ENCODE measurements at places on chromosomes 12 and 14. TPM values are rescaled to one million over a fixed set of nuclear protein-coding genes. Genes with fewer than 3 reads are reported as not detected.

DNA sequence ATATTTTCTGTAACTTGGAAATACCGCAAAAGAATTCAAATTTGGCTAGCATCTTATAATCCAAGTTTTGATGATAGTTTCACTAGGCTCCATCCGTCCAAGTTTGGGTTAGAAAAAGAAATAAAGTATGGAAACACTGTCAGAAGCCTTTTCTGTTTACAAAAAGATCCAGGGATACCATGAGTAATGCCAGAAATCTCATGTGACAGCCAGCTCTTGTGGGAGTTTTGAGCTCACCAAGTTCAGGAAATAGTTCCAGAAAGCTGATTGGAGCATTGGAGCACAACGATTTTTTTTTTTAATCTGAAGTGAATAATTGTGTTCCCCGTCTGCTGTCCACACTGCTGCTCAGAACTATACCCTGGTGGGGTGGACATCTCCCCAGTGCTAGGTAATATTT lies 229.7 kb upstream of the NPAS3 start:
- peak overlapping the region; percentile 59 for H3K27ac ChIP-seq
- H3K4me3 ChIP-seq = no peak overlapping the region
- peaks cover 38% of the 10 kb centered on the region for H3K4me1 ChIP-seq
- no peaks in the 10 kb centered on the region for H3K27me3 ChIP-seq

GRCh38 chr12:55726971-55727370 lies 1.8 kb downstream of the CD63 start:
- H3K27me3 ChIP-seq = no peaks in the 10 kb centered on the region
- no peak for DNase-seq
- H3K36me3 ChIP-seq = peaks cover 45% of the 10 kb centered on the region
- H3K4me3 ChIP-seq = peak overlapping the region; percentile 91

DNA sequence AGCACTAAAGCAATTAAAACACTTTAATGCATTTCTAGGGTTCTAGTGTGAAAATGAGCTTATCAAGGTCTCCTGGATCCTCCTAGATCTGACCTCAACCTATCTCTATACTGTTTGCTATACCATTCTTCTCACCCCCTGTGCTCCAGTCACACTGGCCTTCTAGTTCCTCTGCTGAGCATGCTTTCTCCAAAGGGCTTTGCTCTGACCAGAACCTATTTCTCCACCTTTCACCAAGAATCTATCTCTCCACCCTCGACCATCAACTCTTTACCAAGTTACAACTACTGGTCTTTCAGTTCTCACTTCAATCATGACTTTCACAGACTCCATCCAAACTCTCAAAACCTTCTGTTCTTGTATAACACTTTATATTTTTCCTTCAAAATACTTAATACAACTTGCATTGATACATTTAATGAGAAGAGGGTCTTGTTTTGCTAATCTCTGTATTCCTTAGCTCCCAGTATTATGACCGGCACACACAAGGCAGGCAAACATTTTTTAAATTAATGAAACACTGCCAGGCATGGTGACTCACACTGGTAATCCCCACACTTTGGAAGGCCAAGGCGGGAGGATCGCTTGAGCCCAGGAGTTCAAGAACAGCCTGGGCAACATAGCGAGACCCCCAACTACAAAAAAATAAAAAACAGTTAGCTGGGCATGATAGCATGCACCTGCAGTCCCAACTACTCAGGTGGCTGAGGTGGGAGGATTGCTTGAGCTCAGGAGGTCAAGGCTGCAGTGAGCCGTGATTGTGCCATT lies 22.8 kb downstream of the PPP1R12A start:
- H3K27ac ChIP-seq = no peak overlapping the region
- no peak for DNase-seq
- H3K27me3 ChIP-seq = no peaks in the 10 kb centered on the region
- no peaks in the 10 kb centered on the region for H3K36me3 ChIP-seq
- peaks cover 76% of the 10 kb centered on the region for H3K4me1 ChIP-seq

- H3K36me3 ChIP-seq = no peaks in the 10 kb centered on the region
- peaks cover 21% of the 10 kb centered on the region for H3K27me3 ChIP-seq
- H3K4me3 ChIP-seq = no peak overlapping the region
- H3K27ac ChIP-seq = no peak overlapping the region
- H3K4me1 ChIP-seq = peaks cover 17% of the 10 kb centered on the region
Measured at GRCh38 chr12:115511986-115512711, 765.3 kb downstream of the MED13L start.

Gene SLC7A7
- total RNA-seq = 4.6 TPM

GRCh38 chr12:132640936-132641335 lies 22.4 kb downstream of the P2RX2 start:
- H3K36me3 ChIP-seq = peaks cover 66% of the 10 kb centered on the region
- H3K4me1 ChIP-seq = no peaks in the 10 kb centered on the region
- no peak overlapping the region for H3K4me3 ChIP-seq
- no peak overlapping the region for H3K27ac ChIP-seq
- no peaks in the 10 kb centered on the region for H3K27me3 ChIP-seq

DNA sequence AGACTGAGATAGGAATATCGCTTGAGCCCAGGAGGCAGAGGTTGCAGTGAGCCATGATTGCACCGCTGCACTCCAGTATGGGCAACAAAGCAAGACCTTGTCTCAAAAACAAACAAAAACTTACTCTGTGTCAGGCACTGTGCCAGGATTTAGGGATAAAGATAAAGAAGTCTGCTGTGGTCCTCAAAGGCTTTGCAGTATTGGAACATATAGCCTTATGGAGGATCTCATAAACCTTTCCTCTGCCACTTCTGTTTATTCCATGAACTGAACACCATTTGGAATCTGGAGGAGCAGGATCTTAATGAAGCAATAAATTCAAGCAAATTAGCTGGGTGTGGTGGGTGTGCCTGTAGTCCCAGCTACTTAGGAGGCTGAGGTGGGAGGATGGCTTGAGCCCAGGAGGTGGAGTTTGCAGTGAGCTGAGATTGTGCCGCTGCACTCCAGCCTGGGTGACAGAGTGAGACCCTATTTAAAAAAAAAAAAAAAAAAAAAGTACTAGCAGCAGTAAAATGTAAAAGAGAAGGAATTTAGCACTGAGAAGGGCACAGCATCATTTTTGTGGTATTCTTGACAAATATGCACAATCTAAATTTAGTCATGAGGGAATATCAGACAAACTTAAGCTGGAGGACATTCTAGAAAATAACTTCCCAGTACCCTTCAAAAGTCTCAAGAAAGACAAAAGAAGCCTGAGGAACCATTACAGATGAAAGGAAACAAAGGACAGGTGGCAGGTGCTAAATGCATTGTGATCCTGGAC lies 27.1 kb downstream of the BMAL2 start:
- no peaks in the 10 kb centered on the region for H3K27me3 ChIP-seq
- no peak for DNase-seq
- no peak overlapping the region for H3K27ac ChIP-seq
- H3K4me1 ChIP-seq = no peaks in the 10 kb centered on the region
- H3K36me3 ChIP-seq = no peaks in the 10 kb centered on the region

DNA sequence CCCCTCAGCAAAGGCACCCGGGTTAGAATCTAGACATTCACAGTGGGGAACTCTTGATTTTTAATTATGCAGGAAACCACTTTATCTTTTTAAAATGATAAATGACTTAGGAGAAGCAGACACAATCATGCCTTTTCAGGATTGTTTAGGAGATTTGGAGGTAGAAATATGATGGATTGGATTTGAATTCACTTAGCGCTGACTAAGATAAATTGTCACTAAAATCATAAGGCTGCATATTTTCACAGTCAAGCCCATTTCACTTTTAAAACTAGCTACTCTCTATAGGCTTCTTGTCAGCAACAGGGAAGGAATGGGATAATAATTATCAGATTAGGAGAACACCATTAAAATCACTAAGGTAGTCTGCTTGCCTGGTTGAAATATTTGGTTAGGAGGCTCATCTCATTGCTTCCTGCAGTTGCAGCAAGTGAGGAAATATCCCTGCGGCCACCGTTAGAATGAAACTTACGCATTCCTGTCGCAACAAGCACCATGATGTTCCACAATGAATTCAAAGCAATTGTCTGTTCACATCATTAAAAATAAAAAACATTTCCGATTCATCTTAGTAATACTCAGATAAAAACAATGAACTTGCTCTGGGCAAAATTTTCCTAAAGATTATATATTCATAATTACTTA lies 31.9 kb downstream of the DACT1 start:
- no peak overlapping the region for H3K27ac ChIP-seq
- no peaks in the 10 kb centered on the region for H3K27me3 ChIP-seq
- no peaks in the 10 kb centered on the region for H3K36me3 ChIP-seq
- peaks cover 10% of the 10 kb centered on the region for H3K4me1 ChIP-seq
- no peak overlapping the region for H3K4me3 ChIP-seq

- H3K27me3 ChIP-seq = no peaks in the 10 kb centered on the region
- no peaks in the 10 kb centered on the region for H3K4me1 ChIP-seq
- no peak overlapping the region for H3K4me3 ChIP-seq
- no peak overlapping the region for H3K27ac ChIP-seq
- DNase-seq = no peak
Measured at GRCh38 chr14:59986556-59987059, 66.7 kb downstream of the LRRC9 start.

DNA sequence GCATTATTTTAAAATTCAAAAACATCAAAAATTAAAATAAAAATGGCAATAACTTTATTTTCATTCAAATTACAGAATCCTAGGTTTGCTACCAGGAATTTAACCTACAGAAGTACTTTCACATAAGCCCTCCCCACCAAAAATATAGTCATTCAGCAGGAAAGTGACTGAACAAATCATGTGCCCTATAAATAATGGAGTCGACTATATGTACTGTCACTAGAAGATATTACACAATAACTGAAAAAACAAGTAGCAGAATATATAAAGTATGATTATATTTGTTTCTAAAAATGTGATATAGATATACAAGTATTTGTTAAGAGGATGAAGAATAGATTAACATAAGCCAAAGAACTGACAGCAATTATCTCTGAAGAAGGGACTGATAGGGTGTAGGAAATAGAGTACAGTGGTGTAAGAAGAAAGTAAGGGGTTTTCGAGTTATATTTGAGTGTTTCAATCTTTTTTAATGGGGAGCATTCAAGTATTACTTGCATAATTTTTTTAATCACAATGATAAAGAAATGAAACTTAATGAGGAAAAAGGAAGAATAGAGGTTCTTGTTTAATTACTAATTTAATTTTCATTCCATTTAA lies 7.9 kb downstream of the C2CD5 start:
- H3K4me3 ChIP-seq = no peak overlapping the region
- no peaks in the 10 kb centered on the region for H3K27me3 ChIP-seq
- H3K36me3 ChIP-seq = peaks cover 30% of the 10 kb centered on the region
- DNase-seq = no peak
- no peak overlapping the region for H3K27ac ChIP-seq
- H3K4me1 ChIP-seq = peaks cover 75% of the 10 kb centered on the region

GRCh38 chr12:121916719-121917118 lies 1.7 kb upstream of the CFAP251 start:
- DNase-seq = no peak
- H3K36me3 ChIP-seq = peaks cover 51% of the 10 kb centered on the region
- peaks cover 22% of the 10 kb centered on the region for H3K4me1 ChIP-seq
- no peak overlapping the region for H3K4me3 ChIP-seq
- no peaks in the 10 kb centered on the region for H3K27me3 ChIP-seq

Gene SART3
- 24.9 TPM for total RNA-seq
